Stromal cell of bone marrow (primary cell): ENCODE measurements at places on chromosomes 2 and 18.
A peak's percentile ranks its signal among the peaks of the same experiment; 100 is the strongest.

GRCh38 chr2:29517413-29517812 lies 402.2 kb downstream of the CLIP4 start:
- DNase-seq = no peak

DNA sequence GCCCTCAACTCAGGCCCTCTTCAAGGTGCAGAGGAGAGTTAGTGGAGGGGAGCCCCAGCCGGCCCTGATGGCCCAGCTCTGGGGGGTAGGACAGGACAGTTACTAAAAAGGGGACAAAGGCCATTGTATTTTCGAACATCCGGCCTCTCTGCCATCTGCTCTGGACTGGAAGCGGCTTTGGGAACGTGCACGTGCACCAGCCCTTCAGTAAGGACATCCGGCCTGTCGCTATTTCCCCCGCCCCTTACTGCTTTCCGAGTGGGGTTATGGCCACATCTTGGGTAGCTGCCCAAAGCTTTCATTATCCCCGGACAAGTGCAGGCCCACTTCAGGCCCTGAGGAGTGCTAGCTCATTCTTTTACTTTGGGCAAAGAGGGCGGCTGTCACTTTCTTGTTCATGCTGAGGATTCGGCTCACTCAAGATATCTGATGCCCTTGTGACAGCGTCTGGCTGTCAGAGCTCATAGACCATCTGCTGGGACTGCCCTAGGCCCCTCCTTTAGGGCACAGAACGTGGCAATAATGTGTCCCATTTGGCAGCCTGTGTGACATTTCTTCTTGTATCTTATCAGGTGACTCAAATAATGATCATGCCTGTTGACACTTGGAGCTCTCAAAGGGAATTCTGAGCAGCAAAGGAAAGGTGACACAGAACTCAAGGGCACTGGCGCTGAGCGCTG lies 17.5 kb downstream of the SLC4A3 start:
- no peak for DNase-seq

DNA sequence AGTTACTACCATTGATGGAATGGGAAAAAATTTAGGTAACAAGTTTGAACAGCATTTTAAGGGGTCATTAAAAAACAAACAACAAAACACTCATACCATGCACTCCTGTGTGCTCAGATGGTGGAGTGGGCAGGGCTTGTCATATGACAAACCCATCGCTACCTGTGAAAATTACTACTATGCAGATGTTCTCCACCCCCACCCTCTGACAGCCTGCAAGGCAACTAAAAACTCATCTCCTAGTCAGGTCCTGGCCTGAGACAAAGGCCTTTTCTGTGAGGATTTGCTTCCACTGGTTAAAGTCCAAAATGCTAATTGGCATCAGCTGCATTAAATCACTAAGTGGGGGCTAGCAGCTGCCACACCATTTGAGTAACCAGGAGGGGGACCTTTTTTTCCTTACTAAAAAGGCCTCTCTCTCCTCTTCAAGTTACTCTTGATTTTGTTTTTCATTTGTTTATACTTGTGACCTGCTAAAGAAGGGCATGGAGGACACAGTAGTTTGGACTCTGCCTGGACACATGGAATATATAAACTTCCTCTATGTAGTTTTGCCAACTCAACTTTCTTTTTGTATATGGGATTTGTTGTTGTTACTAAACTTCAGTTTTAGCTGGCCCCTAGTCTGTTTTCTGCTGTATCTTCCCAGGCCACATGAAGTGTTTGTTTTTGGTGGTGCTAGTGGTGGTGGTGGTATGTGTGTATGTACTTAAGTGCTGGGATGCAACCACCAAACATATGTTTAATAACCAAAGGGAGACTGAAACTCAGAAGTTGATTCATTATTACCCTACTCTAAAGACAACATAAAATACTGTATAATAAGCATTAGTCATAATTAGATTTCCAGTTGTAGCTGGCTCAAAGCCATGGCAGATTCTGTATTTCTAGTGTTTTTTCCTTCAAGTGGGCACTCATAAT lies 121.3 kb downstream of the MAP4K4 start:
- peak; percentile 52 for DNase-seq

DNA sequence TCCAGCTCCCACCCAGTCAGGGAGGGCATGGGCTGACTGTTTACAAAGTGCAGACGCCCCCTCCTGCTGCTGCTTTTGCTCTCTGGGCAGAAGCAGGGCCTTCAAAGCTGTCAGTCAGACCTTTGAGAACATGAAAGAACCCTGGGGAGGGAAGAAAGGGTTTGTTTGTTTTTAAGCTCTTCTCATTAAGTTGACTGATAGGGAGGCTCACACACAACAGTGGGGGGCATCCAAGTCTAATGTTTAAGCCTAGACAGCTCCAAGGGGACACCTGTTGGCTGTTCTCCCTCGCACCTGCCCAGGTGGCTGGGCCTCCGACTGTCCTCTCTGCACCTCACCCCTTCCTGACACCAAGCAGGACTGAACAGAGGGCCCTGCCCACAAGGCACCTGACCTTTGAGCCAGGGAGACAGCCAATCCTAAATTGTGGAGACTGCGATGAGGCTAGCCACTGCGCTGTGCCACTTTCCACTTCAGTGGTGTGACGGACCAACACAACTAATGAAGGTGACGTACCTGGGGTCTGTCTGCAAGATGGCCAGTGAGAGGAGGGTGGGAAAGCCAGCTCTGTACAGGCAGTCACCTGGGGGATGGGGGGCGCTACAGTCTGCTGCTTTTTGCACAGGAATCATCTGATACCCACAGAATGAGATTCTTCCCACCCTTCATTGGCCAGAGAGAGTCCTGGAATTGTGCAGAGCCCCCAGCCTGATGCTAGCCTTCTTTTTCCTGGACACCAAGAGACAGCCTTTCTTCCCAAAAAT lies 16.3 kb downstream of the ST6GAL2 start:
- no peak for DNase-seq

- no peak for DNase-seq
Measured at GRCh38 chr18:56645415-56646016, 5.6 kb upstream of the WDR7 start.

DNA sequence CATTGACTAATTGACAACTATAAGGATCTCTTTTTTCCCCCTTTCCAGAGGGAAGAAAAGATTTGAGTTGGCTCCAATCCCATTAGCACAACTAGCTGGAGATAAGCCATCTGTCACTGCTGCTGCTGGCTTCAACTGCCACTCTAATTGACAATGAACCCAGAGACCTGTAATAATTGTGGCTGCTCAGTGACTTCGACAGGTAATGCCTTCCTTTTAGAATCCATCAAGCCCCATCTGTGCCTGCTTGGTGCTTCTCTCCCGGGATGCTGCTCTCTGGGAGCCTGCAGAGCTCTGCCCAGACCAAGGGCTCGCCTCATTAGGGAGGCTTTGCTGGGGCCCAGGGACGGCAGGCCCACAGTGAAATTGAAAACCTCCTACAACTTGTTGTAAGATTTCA lies 376.7 kb upstream of the SOX11 start:
- DNase-seq = no peak

- DNase-seq = no peak
Measured at GRCh38 chr2:60544062-60544461, 9.4 kb downstream of the BCL11A start.

DNA sequence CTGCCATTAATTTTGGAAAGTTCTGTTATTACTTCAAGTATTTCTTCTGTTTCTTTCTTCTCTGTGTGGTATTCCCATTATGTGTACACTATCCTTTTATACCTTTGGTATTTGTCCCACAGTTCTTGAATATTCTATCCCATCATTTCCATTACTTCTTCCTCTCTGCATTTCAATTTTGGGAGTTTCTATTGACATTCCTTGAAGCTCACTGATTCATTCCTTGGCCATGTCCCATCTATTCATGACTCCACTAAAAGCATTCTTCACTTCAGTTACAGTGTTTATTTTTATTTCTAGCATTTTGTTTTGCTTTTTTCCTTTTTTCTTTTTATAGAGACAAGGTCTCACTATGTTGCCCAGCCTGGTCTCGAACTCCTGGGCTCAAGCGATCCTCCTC lies 30.3 kb downstream of the PROC start:
- DNase-seq = peak; percentile 53

DNA sequence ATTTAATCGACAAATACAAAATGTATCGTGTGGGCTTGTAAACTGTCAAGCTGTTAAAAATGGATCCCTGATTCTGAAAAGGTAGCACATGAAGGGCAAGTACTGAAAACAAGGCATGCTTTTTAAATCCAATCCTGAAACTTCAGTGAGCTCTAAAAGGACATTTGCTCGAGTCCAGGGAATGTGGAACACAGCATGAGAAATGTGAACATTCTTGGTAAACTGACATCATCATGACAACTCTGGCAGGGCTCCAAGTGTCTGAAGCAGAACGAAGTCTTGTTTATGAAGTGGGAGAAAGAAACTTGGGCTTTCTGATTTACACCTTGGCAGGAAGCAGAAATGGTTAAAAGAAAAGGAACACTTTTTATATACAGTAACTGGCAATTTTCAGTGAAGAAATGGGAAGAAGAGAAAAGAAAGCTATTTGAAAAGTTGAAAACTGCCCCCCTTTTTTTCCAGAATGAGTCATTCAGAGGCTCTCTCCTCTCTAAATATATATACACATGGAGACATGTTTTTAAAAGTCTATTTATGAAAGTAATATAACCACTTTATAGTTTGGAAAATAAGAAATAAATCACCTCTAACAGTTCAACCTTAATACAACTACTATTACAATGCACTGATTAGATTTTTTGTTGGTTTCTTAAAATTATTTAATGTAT lies 120.8 kb downstream of the GAREM1 start:
- DNase-seq = peak; percentile 83

DNA sequence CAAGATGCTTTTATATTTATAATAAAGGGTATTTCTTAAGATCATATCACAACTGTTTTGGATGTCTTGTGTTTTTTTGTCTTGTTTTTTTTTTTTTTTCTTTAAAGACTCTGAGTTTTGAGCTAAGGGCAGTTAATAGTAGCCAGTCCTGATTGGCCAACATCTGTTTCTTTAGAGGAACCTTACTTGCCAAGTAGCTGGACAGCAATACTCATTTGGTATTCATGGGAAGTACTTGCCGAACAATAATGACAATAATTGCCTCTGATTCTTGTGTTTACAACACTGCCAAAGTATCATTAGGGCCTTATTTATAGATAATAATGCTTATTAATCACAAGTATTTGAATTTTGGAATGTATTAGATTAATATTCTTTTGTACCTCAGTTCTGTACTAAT lies 17.1 kb upstream of the POU3F3 start:
- no peak for DNase-seq

- no peak for DNase-seq
Measured at GRCh38 chr2:225431105-225431863, 31.8 kb downstream of the NYAP2 start.

DNA sequence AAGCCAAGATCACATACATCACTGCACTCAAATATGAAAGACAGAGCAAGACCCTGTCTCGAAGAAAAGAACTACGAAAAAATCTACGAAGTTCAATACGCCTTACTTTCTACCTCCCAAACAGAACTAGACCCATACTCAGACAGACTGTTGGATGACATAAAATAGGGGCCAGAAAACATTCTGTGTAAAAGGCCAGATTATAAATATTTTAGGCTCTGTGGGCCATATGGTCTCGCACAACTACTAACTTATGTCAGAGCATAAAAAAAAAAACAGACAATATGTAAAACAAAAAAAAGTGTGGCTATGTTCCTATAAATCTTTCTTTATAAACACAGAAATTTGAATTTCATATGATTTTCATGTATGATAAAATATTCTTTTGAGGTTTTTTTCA lies 40.8 kb downstream of the NBAS start:
- DNase-seq = no peak

- DNase-seq = peak; percentile 33
Measured at GRCh38 chr2:54176577-54176976, 61.2 kb downstream of the ACYP2 start.

DNA sequence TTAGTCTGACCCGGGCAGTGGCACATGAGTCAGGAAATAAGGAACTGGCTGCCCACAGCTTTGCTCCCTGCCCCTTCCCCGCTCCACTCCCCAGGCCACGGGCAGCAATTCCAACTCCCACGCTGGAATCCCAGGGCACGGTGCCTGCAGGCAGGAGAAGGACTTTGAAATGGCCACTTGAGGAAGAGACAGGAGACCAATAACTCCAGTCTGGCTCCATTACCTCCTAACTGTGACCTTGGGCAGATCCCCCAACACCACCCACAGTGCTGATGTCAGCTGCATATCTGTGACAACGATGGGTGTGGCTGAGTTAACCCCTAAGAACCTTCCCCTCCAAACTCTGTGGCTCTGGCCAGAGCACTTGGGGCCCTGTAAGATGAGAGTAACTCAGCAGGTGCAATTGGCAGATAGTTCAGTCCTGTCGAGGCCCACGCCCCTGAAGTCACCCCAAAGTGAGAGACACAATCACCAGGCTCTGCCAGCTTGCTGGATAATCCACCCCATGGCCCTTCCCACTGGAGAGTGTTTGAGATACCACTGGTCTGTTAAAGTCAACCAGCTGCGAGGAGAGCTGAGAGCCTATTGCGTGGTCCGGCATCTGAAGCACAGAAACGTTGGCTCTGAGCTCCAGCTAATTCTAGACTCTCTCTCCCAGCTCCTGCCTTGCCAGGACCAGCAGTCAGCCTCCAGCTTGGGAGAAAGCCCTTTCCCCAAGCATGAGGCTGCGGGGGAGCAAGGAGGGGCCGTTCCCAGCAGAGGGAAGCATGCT lies 175.2 kb downstream of the TNS1 start:
- DNase-seq = no peak

DNA sequence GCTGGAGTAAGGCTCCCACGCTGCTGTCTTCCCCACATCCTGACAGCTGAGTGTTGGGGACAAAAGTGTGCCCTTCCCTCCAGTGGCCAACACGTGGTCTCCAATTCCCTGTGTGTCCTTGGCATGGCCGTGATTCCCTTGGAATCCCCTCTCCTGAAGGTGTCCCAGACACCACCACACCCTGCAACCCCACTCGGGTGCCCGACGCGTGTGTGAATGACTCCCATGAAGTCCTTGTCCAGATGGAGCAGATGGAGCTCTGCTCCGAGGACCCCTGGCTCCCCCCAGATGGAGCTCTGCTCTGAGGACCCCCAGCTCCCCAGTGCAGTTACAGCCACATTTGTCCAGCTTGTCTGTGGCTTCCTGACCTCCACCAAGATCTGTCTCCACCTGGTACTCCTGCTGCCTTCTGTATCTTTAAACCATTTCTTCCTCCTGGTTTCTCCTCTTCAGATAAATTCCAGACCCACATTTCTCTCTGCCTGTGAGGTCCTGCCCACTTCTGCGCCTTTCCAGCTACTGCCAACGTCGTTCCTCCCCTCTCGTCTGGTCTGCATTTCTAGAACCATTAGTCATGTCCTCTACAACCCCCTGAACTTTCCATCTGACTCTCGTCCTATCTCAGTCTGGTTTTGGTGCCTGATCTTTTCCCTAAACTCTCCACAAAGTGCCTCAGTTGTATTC lies 86.8 kb upstream of the PXDN start:
- no peak for DNase-seq

GRCh38 chr2:181341855-181342600 lies 115.2 kb upstream of the ITGA4 start:
- DNase-seq = no peak
